Cerebellum (tissue), 4 donors: ENCODE measurements at places on chromosomes 4 and X. TPM values are rescaled to one million over a fixed set of nuclear protein-coding genes. Genes with fewer than 3 reads are reported as not detected.

SPANXA2 gene
- total RNA-seq, result not detected

DMRTC1 gene
- not detected for total RNA-seq

CLCN5 gene
- 14.7 TPM for total RNA-seq

CYLC1 gene
- total RNA-seq, result not detected

GRCh38 chrX:14865201-14865600, 7.7 kb downstream of the FANCB start:
- DNase-seq, result no peak

- no peak for DNase-seq
Observed at GRCh38 chrX:45778616-45779015, 577.9 kb upstream of the DIPK2B start.

- DNase-seq, result no peak
Observed at GRCh38 chr4:143357161-143357845, 20.6 kb downstream of the GAB1 start.

DNA sequence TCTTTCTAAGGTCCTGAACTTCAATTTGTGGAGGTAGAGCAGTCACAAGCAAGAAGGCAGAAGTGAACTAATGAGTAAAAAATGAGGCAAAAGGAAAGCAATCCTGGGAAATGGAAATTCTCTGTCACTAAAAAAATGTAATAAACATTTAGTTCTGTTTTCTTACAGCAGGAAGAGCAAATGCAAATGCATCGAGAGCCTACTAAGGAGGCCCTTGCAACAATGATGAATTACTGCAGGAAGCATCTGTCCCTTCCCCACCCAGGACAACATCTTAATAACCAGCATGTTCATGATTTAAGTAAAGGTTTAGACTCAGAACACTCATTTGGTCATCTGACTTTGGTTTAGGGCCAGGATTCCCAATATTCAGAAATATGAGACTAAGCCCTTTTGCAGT, 341.4 kb upstream of the NOCT start:
- DNase-seq, result no peak

DNA sequence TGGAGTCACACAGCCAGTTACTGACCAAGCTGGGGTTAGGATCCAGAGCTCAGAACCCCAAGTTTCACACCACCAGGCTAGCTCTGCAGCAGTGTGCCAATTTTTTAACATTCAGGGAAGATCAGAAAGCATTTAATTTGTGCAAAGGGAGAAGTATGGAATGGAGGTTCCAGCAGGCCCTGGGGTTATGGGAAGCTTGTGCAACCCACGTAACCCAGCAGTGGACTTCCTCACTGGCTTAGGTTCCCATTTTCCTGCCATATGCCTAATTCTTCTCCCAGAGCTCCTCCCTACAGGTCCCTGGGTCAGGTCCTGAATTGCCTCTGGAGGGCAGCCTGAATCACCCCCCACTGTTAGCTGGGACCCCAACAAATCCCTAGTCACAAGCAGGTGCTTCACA, 14.0 kb downstream of the APLN start:
- DNase-seq, result no peak

GRCh38 chr4:1410491-1411325, 4.5 kb upstream of the NKX1-1 start:
- no peak for DNase-seq

- DNase-seq, result no peak
Observed at GRCh38 chr4:70629469-70630090, 1.0 kb downstream of the ENAM start.

DNA sequence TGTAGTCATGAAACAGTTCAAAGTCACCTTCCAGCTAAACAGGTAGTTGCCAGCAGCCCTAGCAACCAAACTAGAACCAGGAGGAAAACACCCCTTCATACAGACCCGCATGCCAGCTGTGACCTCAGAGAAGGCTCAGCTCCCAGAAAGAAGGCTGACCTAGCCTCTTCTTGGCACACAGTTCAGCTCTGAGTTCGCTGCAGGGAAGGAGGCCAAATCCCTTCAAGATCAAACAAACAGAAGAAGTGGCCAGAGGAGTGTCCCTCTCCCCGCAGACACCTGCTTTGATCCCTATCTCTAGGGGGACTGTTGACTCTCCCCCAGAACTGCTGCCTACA, 56.0 kb downstream of the HADH start:
- DNase-seq, result no peak

DNA sequence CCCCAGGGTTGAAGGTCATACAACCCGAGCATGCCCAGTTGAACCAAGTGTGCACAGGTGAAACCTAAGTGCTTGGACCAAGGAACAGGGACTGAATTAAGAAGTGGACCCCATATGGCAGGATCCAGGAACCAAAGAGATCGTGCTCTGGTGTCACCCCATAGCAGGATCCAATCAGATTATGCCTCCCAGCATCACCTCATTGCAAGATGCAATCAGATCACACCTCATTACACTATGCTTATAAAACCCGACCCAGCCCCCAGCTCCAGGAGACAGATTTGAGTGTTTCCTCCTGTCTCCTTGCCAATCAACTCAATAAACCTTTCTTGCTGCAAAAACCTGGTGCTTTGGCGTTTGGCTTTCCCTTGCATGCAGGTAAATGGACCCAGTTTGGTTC, 37.6 kb downstream of the EFHC2 start:
- DNase-seq, result no peak

GRCh38 chrX:37468124-37468739, 103.2 kb upstream of the LANCL3 start:
- DNase-seq, result no peak

DNA sequence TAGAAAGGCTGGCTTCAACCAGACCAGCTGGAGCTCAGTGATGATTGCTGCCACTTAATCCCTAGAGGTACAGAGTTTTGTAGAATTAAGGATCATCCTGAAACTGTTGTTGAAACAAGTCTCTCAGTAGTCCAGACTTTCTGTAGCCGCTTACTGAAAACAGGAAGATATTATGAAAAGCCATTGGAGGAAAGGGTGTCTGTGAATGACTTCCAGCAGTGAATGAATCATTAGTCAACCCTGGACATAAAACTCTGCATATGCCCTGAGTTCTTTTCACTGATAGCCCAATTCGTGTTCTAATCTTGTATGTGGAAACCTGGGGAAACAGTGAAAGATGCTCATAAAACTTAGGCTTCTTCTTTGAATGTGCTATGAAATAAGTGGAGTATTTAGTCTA, 14.8 kb downstream of the HOPX start:
- no peak for DNase-seq
